ENCODE measurements at places on chromosomes 5 and 9.
A peak's percentile ranks its signal among the peaks of the same experiment; 100 is the strongest.

- peak; percentile 49 for DNase-seq
Measured at GRCh38 chr5:122715095-122715494, 59.8 kb upstream of the SNX2 start.

DNA sequence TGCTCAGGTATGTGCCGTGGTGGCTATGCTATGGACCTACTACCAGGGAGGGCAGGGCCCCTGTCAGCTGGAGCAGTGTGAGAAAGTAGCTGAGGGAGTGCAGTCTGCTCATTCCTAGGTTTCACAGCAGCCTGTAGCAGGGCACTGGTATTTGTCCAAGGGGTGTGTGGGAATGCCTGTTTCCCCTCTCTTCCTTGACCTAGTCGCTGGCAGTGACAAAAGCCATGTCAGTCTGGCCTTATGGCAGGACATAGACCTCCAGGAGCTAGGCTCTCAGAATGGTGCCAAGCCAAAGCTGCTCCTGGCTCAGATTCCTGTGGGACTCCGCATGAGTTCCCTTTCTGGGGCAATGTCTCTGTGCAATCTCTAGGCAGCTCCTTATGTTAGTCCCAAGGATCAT lies 253.9 kb upstream of the TYRP1 start:
- DNase-seq: no peak

DNA sequence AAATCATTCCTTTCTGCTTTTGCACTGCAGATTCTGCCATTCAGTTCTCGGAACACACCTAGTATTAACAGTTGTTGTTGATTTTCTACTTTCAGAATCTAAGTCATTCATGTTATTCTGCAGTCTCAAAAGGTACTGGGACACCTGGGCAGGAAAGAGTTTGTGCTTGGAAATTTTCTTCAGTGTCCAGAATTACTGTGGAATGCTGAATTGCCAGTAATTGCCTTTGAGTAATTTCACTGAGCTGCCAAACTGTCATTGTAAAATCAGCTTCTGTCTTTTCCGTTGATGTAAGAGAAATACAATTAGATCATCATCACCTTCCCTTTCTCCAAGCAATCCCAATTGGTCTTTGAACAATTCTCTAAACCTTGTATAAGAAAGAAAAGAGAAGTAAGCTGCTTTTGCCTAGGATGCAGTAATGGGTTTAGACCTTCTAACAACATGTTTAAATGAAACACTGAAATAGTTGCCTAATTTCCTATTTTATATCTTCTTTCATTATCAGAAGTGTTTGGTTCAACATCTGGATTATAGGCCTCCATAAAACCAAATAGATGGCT lies 75.7 kb upstream of the TGFBR1 start:
- no peak for DNase-seq

GRCh38 chr9:8622871-8623270 lies 823.3 kb upstream of the DMAC1 start:
- DNase-seq: no peak

GRCh38 chr5:76874088-76874581 lies 24.3 kb downstream of the S100Z start:
- DNase-seq: no peak

DNA sequence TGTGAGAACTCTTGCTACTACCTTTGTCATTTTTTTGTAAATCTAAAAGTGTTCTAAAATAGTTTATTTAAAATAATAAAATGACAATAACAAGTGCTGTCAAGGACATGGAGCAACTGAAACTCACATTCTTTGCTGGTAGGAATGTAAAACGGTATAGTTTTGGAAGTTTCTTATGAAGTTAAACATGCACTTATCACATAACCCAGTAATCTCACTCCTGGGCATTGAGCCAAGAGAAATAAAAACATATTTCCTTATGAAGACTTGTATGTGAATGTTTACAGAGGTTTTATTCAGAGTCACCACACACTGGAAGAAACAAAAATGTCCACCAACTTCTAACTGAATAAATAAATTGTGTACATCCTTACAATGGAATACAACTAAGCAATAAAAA lies 46.0 kb upstream of the COL15A1 start:
- DNase-seq: peak; percentile 74

GRCh38 chr9:136220017-136220729 lies 15.2 kb upstream of the LHX3 start:
- DNase-seq: peak; percentile 23

GRCh38 chr5:178505639-178506407 lies 84.4 kb downstream of the COL23A1 start:
- no peak for DNase-seq

DNA sequence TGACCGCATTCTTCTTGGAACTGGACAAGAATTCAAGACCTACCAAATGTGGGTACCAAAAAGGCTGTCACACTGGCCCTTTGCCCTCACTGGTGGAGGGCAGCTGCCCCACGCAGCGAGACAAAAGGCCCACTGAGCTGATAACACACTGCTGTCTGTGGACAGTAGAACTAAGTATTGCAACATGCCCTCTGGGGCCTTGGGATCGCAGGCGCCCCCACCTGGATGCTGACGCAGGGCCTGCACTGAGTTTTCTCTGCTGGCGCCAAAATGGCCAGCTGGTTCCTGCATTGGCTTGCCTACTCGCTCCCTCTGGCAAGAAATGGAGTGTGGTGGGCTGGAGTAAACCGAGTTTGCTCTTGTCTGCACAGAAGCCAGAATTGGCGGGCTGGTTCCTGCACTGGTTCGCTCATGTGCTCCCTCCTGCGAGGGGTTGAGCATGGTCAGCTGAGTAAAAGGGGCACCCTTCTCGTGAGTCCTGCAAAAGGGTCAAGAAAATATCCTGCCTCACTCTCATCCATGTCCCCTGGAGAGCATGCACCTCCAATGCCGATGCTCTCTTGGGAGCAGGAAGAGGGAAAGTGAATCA lies 55.7 kb downstream of the NXNL2 start:
- no peak for DNase-seq

GRCh38 chr5:144281784-144282183 lies 111.1 kb downstream of the KCTD16 start:
- DNase-seq: no peak

GRCh38 chr5:74865804-74866595 lies at the start of gene FAM169A:
TSS of gene FAM169A (minus strand) at chr5:74866387. CDS start at chr5:74841676, 24,711 bp downstream.
- DNase-seq: peak; percentile 8

DNA sequence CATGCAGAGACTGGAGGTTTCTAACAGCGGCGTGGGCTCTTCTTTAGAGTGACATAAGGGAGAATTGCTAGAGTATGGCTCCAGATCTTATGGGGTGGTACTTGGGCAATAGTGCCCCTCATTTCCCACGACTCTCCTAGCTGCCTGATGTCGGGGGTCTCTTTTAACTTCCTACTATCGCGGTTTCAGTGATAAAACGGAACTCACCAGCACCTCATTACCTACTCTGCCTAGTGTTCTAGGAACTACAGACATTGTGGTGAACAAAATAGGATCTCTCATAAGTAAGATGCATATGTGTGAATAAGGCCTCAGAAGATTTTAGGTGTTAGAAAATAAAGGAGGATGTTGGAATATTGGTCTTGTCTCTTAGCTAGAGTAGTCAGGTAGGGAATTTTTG lies 1.1 kb downstream of the ICE1 start:
- no peak for DNase-seq

- DNase-seq: no peak
Measured at GRCh38 chr9:8078641-8079140, 279.1 kb upstream of the DMAC1 start.

DNA sequence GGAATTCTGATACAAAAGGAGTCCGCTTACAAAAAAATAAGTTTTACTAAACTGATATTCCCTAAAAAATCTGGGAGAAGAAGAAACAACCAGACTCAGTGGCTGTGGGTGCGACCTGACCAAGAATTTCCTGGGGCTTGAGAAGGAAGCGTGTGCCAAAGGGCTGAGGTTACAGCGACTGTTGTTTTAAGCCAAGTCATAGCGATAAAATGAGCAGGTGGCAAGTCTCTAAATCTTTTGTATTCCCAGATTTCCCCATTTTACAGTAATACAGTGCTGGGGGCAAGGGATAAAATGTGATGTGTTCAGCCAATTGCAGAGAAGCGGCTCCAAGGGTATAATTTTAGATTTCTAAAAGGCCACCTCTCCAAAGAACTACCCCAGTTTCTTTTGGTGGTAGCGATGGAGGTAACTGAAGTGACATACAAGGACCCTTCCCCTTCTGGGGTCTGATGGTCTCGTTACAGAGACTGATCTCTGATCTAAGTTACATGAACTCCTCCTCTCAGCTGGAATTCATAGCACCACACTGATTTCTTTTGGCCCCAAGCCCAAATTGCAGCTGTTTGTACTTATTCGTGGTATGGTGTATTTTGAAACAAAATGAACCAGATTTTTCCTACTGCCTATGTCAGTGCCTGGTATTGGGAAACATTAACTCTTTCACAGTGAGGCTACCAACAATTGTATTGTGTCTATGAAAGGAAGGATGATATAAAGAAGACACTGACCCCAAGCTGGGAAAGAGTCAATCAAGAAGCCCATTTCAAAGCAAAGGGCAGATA lies 41.6 kb downstream of the LPAR1 start:
- DNase-seq: peak; percentile 88

GRCh38 chr9:79857188-79857587 lies 285.4 kb downstream of the TLE4 start:
- DNase-seq: no peak

GRCh38 chr5:86971034-86971571 lies 296.6 kb upstream of the RASA1 start:
- peak; percentile 42 for DNase-seq

Data from fibroblast of pulmonary artery (primary cell).